ENCODE measurements at places on chromosomes 4 and X.
A peak's percentile ranks its signal among the peaks of the same experiment; 100 is the strongest.

GRCh38 chr4:123064390-123064789 lies 142.0 kb upstream of the NUDT6 start:
- no peak for DNase-seq

DNA sequence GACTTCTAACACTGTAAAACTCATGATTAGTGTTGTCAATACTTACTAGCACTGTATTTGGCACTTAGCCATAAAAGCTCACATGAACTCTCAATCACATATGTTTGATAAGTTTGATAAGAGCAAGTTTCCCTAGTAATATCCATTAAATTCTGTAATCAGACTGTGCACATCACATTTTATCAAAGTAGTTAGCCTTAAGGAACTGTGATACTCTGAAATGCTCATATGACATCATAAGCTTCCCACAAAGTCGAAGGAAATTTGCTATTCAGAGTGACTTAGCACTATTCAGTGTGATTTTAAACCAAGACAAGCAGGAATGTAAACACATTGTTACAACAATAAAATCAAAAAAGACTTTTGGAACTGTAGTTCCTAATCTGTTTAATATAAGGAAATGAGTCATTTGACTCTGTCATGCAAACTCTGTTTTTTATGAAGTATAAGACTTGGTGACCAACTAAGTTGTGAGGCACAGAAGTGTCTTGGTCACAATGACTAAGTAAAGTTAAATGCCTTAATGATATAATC lies 6.7 kb downstream of the SLC7A11 start:
- DNase-seq: no peak

GRCh38 chrX:57677132-57677858 lies 2.8 kb downstream of the NLRP2B start:
- no peak for DNase-seq

DNA sequence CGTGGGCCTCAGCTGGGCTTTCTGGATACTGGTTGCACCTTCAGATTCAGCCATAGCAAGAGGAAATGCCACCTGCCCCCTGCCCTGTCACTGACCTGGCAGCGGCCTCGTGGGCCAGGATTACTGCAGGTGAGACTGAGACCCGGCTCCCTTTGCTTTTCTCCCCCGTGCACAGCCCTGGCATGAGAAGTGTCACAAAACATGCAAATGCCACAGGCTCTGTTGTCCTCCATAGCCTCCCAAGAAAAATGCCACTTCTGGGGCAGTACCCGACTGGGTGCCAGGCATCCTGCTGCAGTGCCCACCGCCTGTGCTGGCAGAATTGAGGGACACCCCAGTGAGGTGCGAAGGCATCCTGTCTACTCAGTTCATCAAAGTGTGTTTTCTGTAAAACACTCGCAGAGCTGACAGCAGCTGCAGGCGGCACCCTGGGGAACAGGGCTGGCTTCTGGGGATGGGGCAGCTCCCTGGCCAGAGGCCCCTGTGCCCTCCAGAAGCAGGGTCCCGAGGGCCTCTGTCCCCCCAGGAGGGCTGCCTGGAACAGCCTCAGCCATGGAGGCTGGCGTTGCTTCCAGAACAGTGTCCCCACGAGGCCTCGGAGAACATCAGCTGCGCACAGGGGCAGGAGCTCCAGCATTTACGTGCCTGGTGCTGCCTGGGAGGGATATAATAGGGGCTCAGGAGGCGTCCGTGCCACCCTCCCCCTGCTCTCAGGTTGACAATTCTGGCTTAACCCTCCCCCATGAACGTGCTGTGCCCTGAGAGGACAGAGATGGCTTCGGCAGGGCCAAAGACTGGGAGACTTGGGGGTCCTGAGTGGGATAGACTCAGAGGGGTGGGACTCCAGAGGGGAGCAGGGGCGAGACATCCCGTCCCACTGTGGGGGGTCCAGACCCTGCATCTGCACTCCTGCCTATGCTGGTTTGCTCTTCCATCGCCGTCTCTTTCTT lies 99.5 kb upstream of the NKX1-1 start:
- no peak for DNase-seq

- no peak for DNase-seq
These were observed 10.6 kb downstream of the HMX1 start for GRCh38 chr4:8860892-8861575.

DNA sequence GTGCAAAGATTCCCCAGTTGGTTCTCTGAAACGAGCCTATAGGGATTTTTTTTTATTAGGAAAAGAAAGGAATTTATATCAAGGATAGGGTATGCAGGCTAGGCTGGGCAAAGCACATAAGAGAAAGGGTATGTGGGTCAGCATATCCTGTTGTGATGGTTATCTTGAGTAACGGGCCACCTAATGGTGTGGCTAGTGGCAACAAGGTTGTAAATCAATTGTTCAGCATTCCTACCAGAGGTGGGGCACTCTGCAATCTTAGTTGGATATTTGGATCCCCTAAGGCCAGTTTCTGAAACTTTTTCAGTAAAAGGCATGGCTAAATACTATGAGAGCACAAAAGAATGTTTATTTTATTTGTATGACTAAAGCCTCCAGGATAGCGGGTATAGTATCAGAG lies 42.7 kb downstream of the DCAF12L1 start:
- DNase-seq: no peak

DNA sequence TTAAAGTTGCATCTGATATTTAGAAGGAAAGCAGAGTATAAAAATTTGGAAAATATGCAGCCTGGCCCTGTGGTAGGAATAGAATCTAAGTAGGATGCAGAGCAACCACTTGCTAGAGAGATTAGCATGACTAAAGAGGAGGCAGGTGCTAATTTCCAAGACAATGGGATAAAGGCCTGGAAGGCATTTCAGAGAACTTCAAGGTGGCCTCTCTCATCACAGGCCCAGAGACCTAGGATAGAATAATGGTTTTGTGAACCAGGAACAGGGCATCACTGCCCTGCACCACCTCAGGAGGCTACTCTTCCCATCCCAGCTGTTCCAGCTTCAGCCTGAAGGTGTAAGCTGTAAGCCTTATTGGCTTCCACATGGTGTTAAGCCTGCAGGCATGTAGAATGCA lies 621.7 kb upstream of the HS3ST1 start:
- no peak for DNase-seq

GRCh38 chr4:82733636-82734035 lies 65.0 kb downstream of the SCD5 start:
- no peak for DNase-seq

GRCh38 chr4:147971116-147971515 lies 239.2 kb downstream of the ARHGAP10 start:
- DNase-seq: no peak

DNA sequence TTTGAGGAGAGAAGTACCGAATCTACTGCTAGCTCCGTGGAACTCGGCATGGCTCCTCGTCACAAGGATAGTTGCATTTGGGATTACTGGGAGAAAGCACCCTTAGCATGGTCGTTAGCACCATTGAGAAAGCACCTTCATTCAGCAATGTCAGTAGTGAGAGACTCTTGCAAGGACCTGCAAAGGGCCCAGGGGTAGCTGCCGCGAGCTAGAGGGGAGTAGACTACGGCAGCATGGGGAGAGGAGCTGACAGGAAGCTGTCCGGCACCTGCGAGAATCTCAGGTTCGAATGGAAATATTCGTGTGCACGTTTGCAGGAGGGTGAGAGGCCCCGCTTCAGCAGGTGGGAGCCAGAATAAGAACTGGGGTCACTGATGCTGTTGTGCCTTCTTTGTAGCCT lies 20.2 kb downstream of the TLR10 start:
- DNase-seq: no peak

GRCh38 chrX:72094894-72095293 lies 36.8 kb downstream of the RTL5 start:
- peak; percentile 87 for DNase-seq

GRCh38 chrX:12325171-12325570 lies 186.9 kb downstream of the FRMPD4 start:
- DNase-seq: no peak

GRCh38 chrX:2284601-2285000 lies 216.2 kb downstream of the DHRSX start:
- DNase-seq: no peak

DNA sequence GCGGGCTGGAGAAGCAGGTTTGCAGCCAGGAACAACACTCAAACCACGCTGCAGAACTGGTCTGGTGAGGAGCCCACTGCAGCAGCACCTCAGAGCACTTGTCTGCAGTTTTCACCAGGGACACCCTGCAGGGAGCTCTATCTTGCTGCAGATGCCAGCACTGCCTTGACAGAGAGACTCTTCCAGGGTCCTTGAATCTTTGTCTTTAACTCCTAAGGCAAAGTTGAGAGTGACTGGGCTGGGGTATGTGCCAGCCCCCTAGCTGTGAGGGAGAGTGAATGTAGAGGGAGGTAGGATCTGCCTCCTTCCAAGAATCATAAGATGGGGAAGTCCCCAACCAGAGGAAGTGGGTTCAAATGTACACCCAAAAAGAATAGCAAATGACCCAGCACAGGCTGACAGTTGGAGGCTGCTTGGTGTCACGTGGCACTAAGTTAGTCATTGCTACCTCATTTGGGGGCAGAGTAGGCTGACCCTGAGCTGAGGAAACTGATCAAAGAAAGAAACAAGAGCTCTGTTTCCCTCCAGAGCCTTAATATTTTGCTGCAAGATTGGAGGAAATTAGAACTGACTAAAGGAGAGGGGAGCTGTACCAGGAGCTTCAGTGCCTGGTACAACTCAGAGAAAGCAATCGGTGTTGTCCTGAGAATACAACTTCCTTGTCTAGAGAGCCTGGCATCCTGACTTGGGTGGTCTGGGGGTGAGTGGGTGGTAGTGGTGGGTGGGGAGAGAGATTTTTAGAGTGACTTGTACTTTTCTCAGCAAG lies 28.2 kb upstream of the HUWE1 start:
- peak; percentile 82 for DNase-seq

- no peak for DNase-seq
These were observed 251.1 kb upstream of the MAD2L1 start for GRCh38 chr4:120317713-120318112.

DNA sequence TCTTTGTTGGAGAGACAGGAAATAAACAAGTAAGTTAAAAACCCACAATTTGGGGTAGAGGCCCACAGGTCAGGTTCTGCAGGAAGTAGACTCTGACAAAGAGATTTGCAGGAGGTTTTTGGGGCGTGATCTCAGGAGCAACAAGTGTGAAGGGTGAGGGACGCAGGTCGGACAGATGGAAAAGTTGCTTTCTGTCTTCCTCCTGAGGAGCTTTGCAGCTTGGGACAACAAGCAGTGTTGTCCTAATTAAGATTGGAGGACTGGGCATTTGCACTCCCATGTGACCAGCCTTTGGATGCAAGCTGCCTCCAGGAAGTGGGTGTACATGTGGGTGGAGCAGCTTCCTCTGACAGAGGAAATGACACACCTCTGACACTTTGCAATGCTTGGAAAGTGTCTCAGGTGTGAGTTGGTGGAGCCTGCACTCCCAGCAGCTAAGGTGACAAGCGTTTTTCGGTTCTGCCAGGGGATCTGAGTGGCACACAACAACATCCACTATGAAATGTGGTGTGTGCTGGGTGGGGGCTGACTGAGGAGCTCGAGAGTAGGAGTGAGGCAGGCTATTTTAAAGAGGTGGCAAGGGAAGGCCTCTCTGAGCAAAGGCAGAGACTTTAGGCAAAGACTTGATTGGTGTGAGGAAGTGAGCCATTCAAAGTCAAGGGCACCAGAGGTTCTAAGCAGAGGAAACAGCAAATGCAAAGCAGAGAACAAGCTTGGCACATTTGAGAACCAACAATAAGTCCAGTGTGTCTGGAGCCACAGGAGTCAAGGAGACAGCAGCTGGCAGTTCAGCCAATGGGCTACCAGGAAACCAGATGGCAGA lies 339.8 kb upstream of the GATB start:
- DNase-seq: peak; percentile 88

DNA sequence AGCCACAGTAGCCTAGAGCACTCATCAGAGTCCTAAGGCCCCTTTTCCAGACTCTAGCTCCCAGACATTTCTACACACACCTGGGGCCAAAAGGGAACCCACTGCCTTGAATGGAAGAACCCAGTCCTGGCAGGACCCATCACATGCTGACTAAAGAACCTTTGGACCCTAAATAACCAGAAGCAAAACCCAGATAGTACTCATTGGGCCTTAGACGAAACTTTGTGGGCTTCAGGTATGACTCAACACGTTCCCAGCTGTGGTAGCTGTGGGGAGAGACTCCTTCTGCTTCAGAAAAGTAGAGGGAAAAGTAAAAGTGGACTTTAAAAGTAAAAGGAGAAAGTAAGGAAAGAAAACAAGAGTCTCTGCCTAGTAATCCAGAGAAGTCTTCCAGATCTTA lies 311.5 kb downstream of the OPHN1 start:
- DNase-seq: no peak

DNA sequence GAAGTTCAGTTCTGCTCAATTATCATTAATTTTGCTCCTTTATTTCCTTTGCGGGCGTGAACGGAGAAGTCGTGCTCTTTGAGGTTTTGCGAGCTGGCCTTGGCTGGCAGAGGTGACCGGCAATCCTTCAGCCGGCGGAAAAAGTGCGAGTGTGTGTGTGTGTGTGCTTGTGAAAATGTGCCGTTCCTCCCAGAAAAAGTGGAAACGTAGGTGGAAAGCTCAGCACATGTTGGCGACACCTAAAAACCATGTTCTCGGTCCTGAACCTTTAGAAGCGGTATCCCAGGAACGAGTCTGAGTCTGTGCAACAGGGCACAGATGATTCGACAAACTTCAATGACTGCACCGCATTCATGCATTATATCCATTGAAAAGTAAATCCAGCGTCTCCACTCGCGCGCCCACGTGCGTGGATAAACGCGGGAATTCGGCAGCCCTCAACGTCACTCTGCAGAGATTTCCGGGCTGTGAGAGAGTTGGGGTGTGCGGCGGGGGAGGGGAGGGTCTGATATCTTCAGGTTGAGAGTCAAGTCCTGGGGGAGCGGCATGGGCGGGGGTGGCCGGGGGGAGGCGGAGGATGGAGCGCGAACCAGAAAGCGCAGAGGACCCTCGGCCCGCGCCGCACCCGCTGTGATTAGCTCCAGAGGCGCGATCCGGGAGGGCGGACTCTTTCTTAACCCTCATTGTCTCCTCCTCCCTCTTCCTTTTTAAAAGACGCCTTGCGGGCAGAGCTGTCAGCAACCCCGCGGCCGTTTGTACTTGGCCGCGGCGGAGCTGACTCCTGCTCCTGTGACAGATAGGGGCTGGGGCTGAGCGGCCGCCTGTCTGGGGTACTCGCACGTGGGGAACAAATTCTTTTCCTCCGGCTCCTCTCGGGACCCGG lies at the start of gene SHISA3:
SHISA3 (plus strand) TSS at position 737 of the 883 bp plus-strand sequence. CDS start 569 bp downstream, outside the sequence.
- DNase-seq: no peak

DNA sequence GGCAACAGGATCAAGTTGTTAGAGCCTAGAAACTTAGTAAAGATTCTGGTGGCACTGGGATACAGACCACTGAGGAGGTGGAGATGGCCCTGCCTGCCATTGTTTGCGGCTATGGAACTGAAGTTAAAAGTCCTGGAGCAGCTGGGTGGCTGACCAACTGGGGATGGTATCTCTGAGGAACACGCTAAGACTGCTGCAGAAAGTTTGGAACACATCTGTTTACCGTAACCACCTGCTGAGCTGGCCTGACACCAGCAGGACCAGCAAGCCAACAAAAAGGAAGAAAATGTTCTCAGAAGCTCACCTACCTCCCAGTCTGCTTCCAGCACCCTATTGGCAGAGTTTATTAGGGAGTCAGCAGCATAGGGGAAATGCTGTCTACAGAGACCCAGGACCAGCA lies 17.4 kb upstream of the PACRGL start:
- DNase-seq: no peak

All from CD4-positive, alpha-beta T cell treated with Interleukin-2 at 100 ng/mL for 4 hours (primary cell).